ENCODE measurements at places on chromosomes 5 and 9.

DNA sequence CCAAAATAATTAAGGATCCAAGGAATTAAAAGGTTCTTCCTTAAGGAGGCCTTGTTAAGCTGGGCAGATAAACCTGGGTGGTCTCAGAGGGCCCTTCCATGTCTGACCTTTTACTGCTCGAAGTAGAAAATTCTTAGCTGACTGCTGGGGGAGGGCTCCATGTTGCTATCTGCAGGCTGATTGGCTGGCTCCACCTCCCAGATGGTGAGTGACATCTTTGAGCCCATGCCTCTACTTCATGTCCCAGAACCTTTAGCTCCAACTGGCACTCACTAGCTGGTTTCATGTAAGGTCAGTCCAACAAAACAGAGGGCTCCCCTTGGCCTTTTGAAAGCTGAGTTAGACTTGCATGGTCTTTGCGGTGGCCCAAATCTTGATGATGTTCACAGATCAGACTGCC lies 188.2 kb downstream of the PAX5 start:
- no peak for DNase-seq

DNA sequence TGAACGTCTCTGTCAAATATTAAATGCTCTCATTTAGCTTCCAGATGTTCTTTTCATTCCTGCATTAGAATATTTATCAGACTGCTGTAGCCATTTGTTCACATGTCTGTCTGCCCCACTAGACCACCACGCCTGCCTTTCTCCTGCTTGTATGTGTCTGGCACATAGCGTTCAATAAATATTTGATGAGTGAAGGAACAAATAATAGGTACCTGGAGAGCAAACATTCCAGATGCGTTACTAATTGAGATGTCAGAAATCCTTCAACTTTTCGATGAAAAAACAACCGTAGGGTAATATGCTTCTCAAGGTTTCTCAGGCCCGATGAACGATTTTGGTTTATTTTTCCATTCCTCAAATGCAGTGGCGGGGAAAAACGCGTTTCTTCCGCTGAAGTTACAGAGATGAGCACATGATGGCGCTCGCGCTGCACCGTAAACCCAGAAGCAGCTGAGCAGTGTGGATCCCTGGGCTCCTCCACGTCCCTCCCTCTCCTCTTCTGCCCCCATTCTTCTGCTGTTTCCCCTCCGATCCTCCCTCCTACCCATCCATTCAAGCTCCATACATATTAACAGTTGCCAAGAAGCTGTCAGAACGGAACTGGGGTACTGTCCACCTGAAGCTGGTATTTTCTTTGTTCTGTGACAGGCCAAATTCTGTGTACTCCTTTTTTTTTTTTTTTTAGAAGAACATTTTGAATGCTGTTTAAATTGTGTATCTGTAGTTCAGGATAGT lies 245.4 kb downstream of the MPDZ start:
- DNase-seq: peak; percentile 65

GRCh38 chr5:43854697-43855292 lies 251.8 kb downstream of the NNT start:
- no peak for DNase-seq

- DNase-seq: no peak
Measured at GRCh38 chr5:154517810-154518437, 39.9 kb upstream of the HAND1 start.

DNA sequence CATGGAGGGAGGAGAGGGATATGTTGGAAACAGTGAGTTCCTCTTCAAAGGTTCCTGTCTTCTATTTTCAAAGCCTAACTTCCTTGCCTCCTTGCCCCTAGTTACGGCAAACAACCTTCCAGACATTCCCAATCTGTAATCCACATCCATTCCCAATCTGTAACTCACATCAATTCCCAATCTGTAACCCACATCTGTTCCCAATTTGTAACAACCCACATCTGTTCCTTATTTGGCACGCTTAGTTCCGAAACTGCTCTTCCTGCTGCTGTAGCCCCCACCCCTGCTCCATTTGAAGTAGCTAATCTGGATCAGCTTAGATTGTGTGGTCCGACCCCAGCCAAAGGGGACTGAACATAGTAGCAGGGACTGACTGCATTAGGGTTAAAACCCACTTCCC lies 23.9 kb upstream of the IDNK start:
- DNase-seq: no peak

- no peak for DNase-seq
Measured at GRCh38 chr5:174354571-174354970, 309.1 kb downstream of the NSG2 start.
